ENCODE measurements at places on chromosomes 6 and 20.
A peak's percentile ranks its signal among the peaks of the same experiment; 100 is the strongest.

GRCh38 chr6:1081551-1082284, 230.2 kb upstream of the FOXQ1 start:
- no peak for DNase-seq

- DNase-seq, result no peak
Measured at GRCh38 chr20:21607971-21608725, 94.3 kb upstream of the NKX2-2 start.

GRCh38 chr6:42007286-42008137, 42.8 kb upstream of the TAF8 start:
- DNase-seq, result no peak

- peak; percentile 100 for DNase-seq
Measured at GRCh38 chr6:101614774-101615173, 221.3 kb downstream of the GRIK2 start.

DNA sequence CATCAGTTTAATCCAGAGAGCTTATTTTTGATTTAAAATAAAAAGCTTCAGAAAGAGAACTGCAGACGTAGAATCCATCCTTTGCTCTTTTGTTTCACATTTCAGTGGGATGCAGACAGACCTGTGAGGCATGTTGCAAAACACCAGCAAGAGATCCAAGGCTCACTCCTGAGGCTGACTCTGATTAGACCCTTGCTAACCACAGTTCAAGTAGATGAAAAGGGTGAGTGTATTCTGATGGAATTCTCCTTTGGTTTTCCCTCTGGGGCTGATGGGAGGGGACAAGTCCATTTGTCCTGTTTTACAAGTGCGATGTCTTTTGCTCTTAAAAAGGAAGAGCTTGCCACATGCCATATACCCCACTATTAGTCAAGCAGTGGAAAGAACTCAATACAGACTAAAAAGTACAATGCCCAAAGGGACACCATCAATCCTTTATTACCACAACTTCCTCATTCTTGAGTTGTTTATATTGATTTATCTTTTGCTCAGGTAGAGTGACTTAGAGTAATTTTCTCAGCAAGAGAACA, 772.7 kb downstream of the MAFB start:
- DNase-seq, result no peak

GRCh38 chr6:82088978-82089771, 158.4 kb downstream of the IBTK start:
- DNase-seq, result no peak

- no peak for DNase-seq
Measured at GRCh38 chr20:32315891-32316290, 38.4 kb downstream of the KIF3B start.

GRCh38 chr6:158066136-158066781, 84.6 kb downstream of the SYNJ2 start:
- DNase-seq, result no peak

- DNase-seq, result no peak
Measured at GRCh38 chr6:106051226-106051625, 34.9 kb upstream of the PRDM1 start.

GRCh38 chr6:32212076-32212760, 11.6 kb downstream of the NOTCH4 start:
- no peak for DNase-seq

GRCh38 chr6:23319582-23319981, 750.2 kb downstream of the HDGFL1 start:
- DNase-seq, result no peak

DNA sequence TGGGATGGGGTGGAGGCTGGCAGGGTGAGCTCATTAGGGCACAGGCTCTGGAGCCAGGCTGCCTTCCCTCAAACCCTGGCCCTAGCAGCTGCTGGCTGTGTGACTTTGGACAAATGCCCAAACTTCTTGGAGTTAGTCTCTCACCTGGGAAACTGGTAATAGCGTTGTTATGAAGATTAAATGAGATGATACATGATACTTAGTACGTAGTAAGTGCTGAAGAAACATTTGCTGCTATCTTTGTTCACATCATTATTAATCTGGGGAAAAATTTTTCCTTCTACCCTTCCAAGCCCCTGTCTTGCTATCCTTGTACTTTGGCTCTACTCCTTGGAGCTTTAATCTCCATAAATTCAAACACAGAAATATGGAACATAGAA, 22.3 kb upstream of the PPARD start:
- no peak for DNase-seq

GRCh38 chr20:48932375-48932941, 10.9 kb downstream of the ARFGEF2 start:
- DNase-seq, result no peak

DNA sequence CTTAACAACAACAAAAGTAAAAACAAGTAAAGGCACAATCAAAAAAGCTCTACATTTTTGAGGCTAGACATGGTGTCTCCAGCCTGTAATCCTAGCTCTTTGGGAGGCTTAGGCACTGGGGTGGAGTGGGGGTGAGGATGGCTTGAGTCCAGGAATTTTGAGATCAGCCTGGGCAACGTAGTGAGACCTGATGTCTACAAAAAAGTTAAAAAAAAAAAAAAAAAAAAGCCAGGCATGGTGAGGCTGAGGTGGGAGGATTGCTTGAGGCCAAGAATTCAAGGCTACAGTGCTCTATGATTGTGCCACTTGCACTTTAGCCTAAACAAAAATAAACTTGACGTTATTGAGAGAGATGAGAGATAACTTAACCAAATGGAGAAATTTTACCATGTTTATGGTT, 60.1 kb downstream of the QKI start:
- no peak for DNase-seq

GRCh38 chr20:46108976-46109375, 9.1 kb upstream of the CD40 start:
- DNase-seq, result no peak

GRCh38 chr6:138105880-138106664, 1.1 kb downstream of the PERP start:
- DNase-seq, result peak; percentile 56

DNA sequence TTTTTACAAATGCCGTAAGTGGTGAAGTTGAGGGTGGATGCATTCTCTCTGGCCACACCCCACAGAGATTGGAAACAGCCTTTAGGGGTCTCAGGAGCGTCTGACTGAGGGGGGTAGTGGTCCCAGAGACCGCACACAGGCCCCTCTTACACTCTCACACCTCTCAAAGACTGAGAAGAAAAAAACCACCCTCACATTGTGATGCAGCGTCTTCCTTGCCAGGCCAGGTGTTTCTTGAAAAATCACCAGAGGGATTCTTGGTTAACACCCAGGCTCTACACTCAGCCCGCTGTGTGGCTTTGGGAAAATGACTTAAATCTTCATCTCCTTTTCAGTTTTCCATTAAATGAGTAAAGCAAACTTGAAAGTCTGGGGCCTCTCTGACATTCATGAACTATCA, 115.8 kb upstream of the SPTLC3 start:
- no peak for DNase-seq

GRCh38 chr6:43014434-43014909, 423 bp downstream of the KLHDC3 start:
- DNase-seq, result peak; percentile 23

GRCh38 chr6:82056567-82056966, 191.0 kb downstream of the IBTK start:
- no peak for DNase-seq

DNA sequence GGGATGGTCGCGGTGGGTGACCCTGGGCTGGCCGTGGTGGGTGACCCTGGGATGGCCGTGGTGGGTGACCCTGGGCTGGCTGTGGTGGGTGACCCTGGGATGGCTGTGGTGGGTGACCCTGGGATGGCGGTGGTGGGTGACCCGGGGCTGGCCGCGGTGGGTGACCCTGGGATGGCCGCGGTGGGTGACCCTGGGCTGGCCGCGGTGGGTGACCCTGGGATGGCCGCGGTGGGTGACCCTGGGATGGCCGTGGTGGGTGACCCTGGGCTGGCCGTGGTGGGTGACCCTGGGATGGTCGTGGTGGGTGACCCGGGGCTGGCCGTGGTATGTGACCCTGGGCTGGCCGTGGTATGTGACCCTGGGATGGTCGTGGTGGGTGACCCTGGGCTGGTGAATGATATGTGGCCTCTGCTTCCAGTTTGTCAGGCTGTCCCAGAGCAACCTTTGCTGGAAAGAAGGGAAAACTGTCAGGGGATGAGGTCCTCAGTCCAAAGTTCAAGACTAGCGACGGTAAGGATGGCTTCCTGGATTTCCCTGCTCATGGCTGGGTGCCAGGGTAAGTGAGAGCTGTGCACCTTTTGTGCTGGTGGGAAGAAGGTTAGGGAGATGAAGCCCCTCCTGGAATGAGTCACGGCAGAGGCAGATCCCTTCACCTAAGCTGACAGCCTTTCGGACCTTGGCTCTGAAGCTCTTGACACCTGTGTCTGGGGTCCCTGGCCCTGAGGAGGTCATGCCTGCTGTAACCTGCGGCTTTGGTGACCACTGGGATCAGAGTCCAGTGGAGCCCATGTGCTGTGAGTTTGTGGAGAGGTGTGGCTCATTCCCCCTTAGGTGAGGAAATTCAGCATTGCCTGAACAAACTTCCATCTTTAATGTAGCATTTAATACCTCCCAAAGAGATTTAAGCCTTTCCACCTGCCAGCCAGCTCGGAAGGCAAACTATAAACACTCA, 19.1 kb upstream of the PCMTD2 start:
- DNase-seq, result no peak

- DNase-seq, result peak; percentile 78
Measured at GRCh38 chr20:49928411-49929141, 7.6 kb upstream of the RNF114 start.

- no peak for DNase-seq
Measured at GRCh38 chr20:61778495-61778863, 287.2 kb downstream of the TAF4 start.

DNA sequence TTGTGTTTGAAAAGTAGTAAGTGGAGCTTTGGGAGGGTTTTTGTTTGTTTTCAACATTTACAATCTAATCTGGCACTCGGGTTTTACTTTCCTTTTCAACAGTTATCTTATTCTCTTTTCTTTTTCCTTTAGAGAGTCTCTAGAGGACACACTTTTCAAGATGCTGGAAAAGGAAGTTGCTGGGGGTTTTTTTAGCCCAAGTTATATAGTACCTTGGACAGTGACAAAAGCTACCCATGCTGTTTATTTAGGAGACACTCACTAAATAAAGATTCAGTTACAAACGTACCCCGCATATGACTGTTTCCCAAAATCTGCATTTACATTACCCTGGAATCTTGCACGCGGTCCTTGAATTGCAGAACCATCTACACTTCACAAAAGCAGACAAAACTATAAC, 78.8 kb downstream of the MAP7 start:
- no peak for DNase-seq

- DNase-seq, result peak; percentile 81
Measured at GRCh38 chr6:98657764-98658163, 176.6 kb upstream of the POU3F2 start.

- no peak for DNase-seq
Measured at GRCh38 chr20:38250609-38251008, 9.9 kb downstream of the KIAA1755 start.

DNA sequence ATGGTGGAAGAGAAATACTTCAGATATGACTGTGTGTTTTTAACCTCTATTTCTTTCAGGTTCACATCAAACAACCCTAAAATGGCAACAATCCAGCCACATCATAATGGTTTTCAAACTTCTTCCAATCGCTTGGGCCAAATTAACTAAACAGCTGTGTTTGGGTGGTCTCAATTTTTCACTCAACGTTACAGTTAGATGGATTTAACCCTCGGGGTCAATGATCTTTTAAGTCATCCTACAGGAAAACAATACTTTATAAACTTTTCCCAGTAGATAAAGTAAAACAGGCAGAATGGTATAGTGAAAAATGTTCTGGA, 60.4 kb downstream of the EPB41L2 start:
- no peak for DNase-seq

GRCh38 chr20:20073801-20074371, 21.6 kb downstream of the CFAP61 start:
- no peak for DNase-seq

- no peak for DNase-seq
Measured at GRCh38 chr6:161356167-161356854, 82.5 kb upstream of the AGPAT4 start.

DNA sequence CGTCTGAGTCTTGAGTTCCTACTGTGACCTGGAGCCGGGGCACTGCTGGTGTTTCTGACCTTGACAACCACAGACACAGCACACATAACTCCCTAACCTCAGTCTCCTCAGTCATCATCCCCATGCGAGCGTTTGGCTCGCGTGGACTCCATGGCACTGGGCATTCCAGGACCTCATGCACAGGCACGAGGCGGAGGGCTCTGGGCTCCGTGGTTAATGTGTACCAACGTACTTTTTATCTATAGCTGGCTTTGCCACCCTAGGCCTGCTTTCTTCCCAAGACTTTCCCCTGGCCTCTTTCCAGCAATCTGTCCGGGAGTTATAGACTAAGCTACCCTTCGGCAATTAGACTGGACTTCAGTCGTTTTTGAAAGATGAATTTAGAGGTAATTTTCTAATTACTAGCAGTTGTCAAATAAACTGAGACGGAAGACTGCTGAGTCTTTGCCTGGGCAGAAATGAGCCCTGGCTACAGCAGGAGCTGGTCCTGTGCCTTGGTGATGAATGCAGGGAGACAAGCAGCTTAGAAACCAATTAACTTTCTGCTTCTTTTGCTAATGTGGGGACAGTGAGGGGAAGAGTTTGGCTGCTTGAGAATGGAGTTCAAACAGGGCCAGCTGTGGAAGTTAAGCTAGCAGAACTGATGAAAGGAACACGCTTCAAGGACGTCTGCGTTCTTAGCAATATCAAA, 16.1 kb upstream of the CTCFL start:
- DNase-seq, result no peak

GRCh38 chr20:17345321-17345720, 118.5 kb downstream of the PCSK2 start:
- DNase-seq, result no peak

DNA sequence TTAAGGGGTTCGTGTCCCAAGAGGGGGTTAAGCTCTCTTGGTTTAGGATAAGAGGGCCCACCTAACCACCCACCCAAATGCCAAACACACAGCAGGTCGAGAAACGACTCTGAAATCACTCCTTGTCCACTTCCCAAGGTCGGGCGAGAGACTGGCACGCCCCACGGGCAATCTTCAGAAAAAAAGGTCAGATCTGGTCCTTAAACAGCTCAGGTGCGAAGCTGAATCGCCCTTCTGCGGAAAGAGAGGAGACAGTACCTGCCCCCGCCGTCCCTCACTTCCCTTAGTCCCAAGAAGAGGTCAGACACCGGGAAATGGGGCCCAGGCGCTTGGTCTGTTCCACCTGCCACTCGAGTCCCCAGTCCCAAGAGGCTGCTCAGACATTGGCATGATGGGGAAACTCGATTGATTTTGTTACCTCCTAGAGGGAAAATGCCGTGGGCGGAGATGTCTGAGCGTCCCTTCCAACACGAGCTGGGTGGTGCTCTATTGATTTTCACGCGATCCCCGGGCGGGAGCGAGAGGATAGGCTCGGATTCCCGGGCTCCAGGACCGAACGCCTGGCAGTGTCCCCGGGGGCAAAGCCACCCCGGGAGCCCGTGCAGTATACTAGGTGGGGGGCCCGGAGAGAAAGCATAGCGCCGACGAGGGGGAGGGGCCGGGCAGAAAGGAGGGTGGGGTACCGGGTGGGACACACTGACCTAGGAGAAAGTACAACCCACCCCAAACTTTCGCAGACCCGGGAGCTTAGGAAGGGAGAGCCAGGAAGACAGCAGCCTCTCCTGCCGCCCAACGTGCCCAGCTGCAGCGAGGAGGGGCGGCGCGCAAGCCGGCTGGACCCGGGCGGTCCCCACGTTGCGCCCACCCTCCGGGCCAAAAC, 1.1 kb upstream of the SAMD5 start:
- no peak for DNase-seq
